Thymus (tissue), 14 donors: ENCODE measurements at places on chromosomes 1 and 21. TPM values are rescaled to one million over a fixed set of nuclear protein-coding genes. Genes with fewer than 3 reads are reported as not detected.

The SSX2IP gene
- 23.7 TPM for total RNA-seq

The NR1I3 gene
- not detected for total RNA-seq

The TINAGL1 gene
- 6.3 TPM for total RNA-seq

The OVAAL gene
- total RNA-seq, result 0.05 TPM

The CRYBG2 gene
- 0.76 TPM for total RNA-seq

The MNDA gene
- total RNA-seq, result 21.6 TPM

The RPTN gene
- 0.09 TPM for total RNA-seq

The KCNT2 gene
- 0.85 TPM for total RNA-seq

The DDAH1 gene
- 0.99 TPM for total RNA-seq

The A3GALT2 gene
- total RNA-seq, result not detected

The TMEM82 gene
- total RNA-seq, result not detected

The LY9 gene
- 25.3 TPM for total RNA-seq

The C1orf116 gene
- total RNA-seq, result 0.05 TPM

The FABP3 gene
- 5.2 TPM for total RNA-seq

The KRTAP21-2 gene
- not detected for total RNA-seq

The PLA2G2C gene
- 0.19 TPM for total RNA-seq

The SPRR1A gene
- not detected for total RNA-seq

The ANGPTL3 gene
- total RNA-seq, result not detected

The SIPA1L2 gene
- 3.2 TPM for total RNA-seq

DNA sequence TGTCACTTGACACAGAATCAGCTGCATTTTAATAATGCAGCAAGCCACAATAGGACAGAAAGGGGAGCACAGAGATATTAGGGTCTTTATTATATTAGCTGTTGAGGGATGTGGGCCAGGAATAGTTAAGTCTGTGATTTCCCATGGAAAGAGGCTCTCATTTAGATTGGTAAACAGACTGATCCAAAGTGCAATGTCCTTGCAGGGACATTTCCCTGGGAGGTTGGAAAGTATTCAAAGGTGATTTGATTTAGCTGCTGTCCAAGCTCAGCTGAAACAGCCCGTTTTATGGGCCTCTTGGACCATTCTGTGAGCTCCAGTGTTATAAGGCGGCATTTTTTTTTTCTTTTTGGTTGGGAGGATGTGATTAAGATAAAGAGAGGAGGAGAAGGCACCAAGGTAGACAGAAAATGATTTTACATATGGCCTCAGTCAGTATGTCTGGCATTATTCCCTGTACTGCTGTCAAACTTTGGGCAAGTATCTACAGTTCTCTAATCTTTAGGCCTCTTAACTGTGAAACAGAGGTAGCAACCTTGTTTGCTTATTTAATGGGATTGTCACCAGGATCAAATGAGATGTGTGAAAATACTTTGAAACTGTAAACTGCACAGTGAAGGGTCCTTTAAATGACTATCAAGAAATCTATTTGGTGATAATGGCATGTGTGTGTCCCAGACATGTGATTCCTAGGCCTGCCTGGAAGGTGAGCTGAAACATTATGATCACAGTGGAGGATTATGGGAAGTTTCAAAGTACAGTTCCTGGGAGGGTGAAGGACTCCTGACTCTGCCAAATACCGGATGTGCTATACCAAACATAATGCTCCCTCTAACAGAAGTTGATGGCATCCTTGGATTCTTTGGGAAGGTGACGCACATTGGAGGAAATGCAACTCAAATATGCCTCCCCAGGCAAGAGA, 62.2 kb downstream of the NOS1AP start:
- DNase-seq, result no peak

DNA sequence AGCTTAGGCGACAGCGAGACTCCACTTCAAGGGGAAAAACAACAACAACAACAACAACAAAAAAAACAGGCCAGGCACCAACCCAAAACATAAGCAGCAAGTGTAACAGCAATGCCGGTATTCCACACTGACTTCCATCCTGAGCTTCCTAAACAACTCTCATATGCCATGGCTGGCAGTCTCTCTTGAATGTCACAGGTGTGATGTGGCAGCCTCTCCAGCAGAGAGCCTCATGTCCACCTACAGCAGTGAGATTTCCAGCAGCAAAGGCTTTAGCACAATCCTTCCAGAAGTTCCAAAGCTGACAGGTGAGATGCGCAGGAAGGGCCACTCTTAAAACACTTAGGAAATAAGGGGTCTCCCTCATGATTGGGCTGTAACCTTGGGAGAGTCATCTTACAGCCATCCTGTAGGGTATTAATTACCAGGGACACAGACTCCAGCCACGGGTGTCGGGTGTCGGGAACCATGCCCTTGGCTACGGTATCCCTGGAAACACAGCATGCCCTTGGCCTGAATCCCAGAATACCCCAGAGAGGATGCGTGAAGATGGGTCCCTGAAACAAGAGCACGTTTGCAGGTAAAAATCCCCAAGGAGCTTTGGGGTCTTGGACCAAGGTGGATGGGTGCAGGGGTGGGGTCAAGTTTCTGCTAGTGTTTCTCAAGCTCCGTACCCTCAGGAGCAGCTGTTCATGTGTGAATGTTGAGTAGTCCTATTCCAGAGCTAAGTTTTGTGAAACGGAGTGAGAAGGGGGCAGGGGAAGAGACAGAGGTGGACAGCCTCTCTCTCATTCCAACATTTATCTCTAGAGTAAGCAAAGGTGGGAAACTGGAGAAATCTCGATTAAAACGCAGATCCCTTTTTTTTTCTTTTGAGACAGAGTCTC, 31.4 kb downstream of the CLSTN1 start:
- no peak for DNase-seq

- no peak for DNase-seq
Observed at GRCh38 chr21:45514311-45515021, 27.8 kb downstream of the SLC19A1 start.

- DNase-seq, result no peak
Observed at GRCh38 chr1:173020138-173020750, 30.5 kb downstream of the TNFSF18 start.

GRCh38 chr21:42144221-42144620, 73.1 kb downstream of the UMODL1 start:
- no peak for DNase-seq

GRCh38 chr1:82759035-82759434, 958.3 kb downstream of the ADGRL2 start:
- DNase-seq, result no peak

- no peak for DNase-seq
Observed at GRCh38 chr1:118381197-118381869, 196.3 kb upstream of the SPAG17 start.

DNA sequence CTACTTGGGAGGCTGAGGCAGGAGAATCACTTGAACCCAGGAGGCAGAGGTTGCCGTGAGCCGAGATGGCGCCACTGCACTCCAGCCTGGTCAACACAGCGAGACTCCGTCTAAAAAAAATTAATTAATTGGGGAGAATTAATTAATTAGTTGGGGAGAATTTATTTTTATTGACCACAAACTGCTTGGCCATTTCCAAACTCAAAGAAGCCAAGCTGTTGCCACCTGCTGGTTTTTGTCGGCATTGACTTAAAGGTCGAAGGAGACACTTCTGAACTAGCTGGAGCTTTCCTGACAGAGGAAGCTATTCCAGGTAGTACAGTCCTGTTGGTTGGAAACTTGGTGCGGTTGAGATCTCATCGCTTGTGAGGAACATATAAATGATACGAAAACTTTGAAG, 13.1 kb downstream of the MAP1LC3C start:
- DNase-seq, result peak; percentile 16

- DNase-seq, result no peak
Observed at GRCh38 chr1:22870201-22870871, 102.3 kb downstream of the LACTBL1 start.

DNA sequence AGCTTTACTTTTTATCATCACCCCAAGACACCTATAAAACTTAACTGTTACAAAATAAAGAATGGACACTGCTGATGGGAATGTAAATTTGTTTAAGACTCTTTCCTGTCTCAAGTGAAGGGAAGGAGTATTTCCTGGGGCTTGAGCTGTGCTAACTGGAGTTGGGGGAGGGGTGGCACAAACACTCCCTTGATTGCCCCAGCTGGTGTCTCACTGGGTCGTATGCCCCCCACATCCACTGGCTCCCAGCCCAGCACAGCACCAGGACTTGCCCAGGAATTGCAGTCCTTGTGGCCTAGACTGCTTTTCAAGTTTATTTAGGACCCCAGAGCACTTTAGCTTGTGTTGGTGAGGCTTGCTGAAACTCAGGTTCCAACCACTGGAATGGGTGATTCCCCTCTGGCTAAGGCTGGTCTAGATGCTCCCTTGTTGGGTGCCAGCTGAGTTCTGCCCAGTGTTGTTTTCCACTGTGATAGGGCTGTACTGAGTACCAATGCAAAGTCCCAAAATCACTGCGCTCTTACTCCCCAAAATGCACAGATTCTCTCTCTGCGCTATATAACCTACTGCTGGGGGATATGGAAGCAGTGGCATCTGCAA, 49.1 kb upstream of the DR1 start:
- DNase-seq, result no peak

- DNase-seq, result no peak
Observed at GRCh38 chr21:31993826-31994825, 121.3 kb downstream of the HUNK start.

GRCh38 chr1:204256531-204256930, 42.7 kb upstream of the GOLT1A start:
- no peak for DNase-seq

DNA sequence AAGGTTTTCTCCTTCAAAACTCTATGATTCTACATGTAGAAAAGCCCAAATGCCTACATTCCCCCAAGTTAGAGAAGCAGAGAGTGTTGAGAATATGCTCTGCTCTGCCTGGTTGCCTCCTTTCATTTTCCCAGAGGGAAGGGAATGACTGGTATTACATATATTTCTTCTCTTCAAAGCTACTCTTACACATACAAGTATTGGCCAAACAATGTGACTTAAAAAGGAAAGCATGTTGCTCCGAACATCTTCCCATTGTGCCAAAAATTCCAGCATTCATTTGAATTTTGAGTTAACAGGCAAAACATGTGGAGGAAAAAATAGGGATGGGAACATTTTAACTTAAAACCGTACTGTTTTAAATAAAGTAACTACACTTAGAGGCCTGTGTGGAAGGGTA, 125.2 kb downstream of the COQ8A start:
- DNase-seq, result no peak

DNA sequence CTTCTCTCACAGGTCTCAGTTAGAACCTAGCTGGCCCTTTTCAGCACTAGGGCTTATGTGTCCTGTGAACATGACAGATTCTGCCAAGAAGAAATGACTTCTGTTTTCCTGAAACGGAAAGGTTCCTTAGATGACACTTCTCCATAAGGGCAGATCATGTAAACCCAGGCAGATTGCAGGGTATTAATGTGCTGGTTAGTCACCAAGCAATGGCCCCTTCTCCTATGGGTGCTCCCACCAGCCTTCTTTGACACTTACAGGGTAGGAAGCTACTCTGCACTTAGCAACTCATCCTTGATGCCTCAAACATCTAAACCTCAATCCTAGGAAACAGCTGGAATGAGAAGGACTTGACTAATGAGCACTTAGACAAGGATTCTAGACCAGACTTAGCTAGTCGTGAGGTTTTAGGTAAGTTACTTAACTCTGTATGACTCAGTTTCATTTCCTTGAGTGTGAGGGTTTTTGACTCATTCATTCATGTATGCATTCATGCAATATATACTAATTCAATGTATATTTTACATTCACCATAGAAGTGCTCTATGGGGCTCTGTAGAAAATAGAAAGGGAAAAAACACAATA, 74.1 kb upstream of the PLXNA2 start:
- no peak for DNase-seq

GRCh38 chr1:36123356-36123755, 1.7 kb downstream of the COL8A2 start:
- no peak for DNase-seq

GRCh38 chr1:165452336-165453130, 7.6 kb upstream of the RXRG start:
- no peak for DNase-seq

- no peak for DNase-seq
Observed at GRCh38 chr1:69943030-69943429, 262.3 kb downstream of the LRRC40 start.

GRCh38 chr1:225440380-225441221, 12.8 kb upstream of the LBR start:
- no peak for DNase-seq

- peak; percentile 15 for DNase-seq
Observed at GRCh38 chr1:241675983-241676382, 23.9 kb downstream of the WDR64 start.

DNA sequence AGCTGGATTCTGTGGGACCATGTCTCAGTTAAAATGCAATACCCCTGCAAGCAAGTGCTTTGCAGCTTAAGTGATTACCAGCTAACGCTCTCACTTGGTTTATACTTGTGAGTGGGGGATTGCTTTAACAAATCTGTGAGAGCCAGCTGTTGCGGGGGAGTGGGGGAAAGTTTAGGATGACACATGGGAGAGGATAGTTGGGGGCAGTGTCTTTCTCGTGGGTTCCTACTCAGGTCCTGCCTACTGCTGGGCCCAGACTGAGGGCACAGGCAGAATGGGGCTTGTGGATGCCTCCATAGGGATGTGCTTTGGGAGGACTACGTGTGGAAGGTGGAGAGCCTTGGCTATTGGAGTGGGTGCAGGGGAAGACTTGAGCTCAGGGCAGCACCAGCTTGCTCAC, 60.1 kb downstream of the ELK4 start:
- DNase-seq, result no peak

DNA sequence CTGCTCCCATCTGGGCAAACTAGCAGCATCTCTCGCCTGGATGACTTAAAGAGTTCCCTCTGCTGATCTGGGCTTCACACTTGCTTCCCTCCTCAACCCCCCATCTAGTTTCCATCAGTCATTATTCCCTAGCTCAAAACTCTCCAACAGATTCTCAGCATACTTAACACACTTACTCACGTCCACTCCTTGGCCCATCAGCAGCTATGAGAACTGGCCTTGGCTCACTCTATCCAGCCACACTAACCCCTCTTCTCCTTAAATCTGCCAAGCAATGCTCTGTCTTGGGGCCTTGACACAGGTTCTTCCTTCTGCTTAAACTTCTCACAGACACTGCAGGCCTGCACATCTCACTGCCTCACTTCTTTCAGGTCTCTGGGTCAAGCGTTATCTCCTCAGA, 41.6 kb downstream of the GNG12 start:
- DNase-seq, result no peak

DNA sequence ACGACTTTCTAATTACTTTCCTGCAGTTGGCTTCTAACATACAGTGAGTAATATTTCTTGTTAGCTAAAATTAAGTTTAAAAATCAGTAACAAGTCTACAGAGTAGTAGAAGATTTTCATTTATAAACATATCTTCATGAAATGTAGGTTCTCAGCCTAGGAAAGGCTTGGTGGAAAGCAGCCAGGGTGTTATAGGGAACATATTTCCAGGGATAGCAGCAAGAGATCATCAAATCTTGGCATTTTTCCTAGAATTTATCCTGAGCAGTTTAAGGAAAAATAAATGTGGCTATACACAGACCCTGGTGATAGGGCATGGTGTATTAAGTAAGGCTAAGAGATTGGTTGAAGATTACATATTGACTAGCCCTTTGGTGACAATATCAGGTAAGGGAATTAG, 203.5 kb upstream of the NEGR1 start:
- DNase-seq, result no peak

- no peak for DNase-seq
Observed at GRCh38 chr1:115203287-115203686, 114.0 kb upstream of the TSPAN2 start.
